ENCODE measurements at places on chromosomes 2 and 18. TPM values are rescaled to one million over a fixed set of nuclear protein-coding genes. Genes with fewer than 3 reads are reported as not detected.

GRCh38 chr2:201158111-201158929 lies 24.6 kb upstream of the CASP10 start:
- DNase-seq: peak; percentile 64

- DNase-seq: no peak
Observed at GRCh38 chr2:31207790-31208189, 9.5 kb downstream of the CAPN14 start.

DNA sequence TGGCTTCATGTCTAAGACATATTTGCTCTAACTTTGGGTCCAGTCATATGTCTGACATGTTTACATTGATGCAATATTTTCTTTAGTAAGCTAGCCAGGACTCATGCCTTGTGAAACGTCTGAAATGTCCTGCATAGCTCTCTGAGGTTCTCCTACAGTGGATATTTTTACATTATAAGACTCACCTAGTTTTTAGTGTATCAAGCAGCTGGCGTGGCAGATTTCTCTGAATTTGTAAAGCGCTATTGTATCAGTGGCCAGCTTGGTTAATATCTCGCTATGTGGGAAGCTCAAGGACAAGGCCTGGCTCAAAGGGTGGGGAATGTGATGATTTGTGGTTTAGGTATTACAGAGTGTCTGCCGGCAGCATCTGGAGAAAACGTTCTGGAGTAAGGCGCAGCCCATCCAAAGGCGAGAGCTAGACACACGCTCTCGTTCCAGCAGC lies 164.3 kb downstream of the LTBP1 start:
- no peak for DNase-seq

The DYNAP gene
- not detected for total RNA-seq

- no peak for DNase-seq
Observed at GRCh38 chr18:46051731-46052461, 20.2 kb downstream of the PSTPIP2 start.

All from activated CD8-positive, alpha-beta T cell treated with anti-CD3 and anti-CD28 coated beads for 36 hours (primary cell).